ENCODE measurements at places on chromosomes 2 and 18.

GRCh38 chr2:65227020-65227455 lies 593 bp upstream of the ACTR2 start:
- no peak for DNase-seq

DNA sequence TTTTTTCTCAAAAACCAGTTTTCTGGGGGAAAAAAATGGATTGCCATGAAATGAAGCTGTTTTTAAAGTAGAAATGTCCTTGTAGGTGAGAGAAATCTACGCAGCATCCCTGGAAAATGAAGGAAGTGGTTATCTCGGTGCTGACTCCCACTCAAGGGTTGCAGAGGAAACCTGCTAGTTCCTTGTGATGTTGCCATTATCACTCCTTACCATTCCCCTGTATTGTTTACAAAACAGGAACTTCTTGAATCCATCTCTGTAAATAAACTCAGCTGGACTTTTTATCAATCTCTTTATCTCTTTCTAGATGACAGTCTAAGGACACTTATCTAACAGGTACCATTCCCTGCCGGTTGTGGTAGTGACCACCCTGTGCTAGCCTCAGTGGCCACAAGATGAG lies 61.2 kb downstream of the FEZ2 start:
- DNase-seq: no peak

GRCh38 chr18:26546875-26547645 lies 1.3 kb downstream of the KCTD1 start:
- DNase-seq: no peak

DNA sequence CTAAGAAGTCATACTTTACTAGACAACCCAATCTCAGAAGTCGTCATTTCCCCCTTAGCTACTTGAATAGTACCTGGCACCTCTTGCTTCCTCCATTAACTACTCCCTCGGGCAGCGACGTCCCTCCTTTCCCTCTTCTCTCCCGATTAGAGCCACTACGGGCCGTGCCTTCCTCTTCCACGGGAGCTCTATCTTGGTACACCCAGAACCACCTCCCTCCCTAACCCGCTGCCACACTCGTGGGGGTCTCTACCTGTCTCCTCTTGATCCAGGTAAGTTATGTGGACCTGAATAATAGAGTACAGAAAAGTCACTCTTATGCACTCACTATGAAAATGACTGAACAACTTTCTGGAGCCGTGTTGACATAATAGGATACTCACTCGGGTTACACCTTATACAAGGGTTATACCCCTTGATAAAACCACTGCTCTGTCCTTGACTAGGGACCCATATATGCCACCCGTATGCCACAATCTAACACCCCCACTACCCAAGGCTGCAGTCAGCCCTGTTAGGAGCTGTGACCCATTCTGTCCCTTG lies 595 bp upstream of the HDHD2 start:
- no peak for DNase-seq

GRCh38 chr2:190435031-190435670 lies 27.0 kb downstream of the MFSD6 start:
- DNase-seq: no peak

DNA sequence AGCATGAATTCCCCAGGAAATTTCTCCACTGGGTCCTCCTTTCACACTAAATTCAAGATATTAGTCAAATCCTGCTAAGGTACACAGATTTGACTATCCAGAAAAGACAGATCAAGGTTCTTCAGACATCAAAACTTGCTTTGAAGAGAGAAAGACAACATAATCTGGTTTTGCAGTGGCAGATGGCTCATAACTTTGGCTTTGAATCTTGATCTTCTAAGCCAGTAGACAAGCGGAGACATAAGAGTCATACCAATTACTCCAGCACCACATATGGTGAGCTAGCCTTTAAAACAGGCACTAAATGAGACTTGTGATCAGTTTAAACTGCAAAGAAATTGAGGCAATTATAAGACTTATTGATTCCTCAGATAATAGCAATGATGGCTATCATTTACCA lies 29.3 kb downstream of the PDE11A start:
- no peak for DNase-seq

GRCh38 chr18:3491981-3492555 lies 42.1 kb downstream of the TGIF1 start:
- DNase-seq: no peak

- DNase-seq: no peak
These were observed 1.9 kb downstream of the CMPK2 start for GRCh38 chr2:6863792-6864191.

DNA sequence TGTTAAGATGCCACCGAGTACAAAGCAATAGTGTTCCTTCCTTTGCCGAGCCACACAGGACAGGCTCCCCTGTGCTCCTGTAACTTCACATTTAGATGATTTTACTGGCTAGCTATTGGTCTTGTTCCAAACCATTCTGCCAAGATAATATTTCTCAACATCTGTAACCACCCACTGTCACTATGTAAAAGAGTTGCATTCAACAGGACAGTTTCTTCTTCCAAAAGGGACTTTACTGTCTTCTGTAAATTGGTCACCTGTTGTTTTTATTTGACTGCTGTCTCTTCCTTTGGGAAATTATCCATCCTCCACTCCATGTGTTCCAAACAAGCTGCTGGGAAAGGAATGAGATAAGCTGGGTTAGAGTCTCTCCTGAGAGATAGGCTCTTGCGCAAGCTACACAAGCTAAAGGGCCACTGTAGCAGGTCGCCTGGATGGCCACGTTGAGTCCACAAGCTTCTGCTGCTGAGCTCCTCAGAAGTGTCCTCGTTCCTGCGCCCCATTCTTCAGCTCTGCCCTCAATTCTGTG lies 14.4 kb upstream of the BZW1 start:
- no peak for DNase-seq

GRCh38 chr2:30318987-30319782 lies 87.9 kb downstream of the LBH start:
- DNase-seq: no peak

GRCh38 chr18:29383311-29384273 lies 1206.7 kb upstream of the CDH2 start:
- DNase-seq: no peak

DNA sequence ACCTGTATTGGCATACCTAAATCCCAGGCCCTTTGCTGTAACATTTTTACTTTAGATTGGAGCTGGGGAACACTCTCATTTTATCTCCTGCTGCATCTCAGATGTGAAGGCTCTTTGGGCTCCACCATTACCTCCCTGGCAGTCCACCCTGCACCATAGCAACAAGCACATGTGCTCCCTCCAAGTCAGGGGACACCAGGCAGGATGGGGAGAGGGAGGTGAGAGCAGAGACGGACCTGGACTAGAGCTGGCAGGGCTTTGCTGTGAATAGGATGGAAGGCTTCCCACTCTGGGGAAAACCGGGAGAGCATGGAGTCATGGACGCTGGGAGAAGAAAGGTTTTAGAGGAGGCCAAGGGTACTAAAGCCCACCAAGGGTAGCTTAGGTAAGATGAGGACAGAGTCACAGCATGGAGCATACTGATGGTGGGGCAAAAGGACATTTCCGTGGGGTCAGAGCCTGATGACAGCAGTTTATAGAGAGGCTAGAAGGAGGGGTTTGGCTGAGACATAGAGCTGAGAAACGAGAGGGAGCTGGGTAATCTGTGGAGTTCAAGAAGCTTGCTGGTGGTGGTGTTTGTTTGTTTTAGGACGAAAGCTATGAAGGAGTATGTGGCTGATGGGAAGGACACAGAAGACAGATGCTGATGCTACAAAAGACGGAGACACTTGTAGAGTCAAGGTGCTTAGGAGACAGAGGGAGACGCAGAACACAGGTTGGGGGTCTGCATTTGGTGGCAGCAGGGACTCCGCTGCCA lies 134.8 kb downstream of the COL6A3 start:
- peak; percentile 40 for DNase-seq

GRCh38 chr2:119491776-119492525 lies 32.3 kb downstream of the SCTR start:
- no peak for DNase-seq

GRCh38 chr2:74128206-74128605 lies 19.5 kb downstream of the BOLA3 start:
- DNase-seq: no peak

DNA sequence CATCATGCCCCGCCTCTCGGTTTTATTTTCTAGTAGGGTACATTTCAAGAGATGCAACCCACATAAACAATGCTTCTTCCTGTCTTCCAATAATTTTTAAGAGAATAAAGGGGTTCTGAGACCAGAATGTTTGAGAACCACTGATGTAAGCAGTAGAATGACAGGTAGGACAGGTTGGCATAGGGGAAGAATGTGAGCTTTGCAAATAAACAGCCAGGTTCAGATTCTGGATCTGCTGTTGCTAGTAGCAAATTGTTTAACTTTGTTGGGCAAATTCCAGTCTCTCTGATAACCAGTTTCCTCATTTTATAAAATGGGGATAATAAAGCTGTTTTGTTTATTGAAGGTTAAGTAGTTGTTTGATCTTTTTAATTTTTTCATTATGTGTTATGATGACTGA lies 32.8 kb downstream of the SOCS6 start:
- DNase-seq: no peak

DNA sequence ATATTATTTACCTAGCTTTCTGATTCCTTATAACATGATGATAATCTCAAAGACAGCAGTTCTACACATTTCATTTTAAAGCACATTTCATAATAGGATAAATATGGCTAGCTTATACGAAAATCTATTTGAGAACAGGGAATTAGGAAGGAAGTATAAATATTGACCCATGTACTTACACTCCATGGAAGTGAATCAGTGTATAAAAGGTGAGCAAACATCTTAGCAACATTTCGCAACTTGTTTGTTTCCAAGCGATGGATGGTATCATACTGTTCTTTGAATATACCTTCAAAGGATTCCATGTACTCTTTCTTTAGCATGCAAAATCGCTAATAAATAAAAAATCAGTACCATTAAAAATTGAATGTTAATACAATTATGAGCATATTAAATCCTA lies 53.1 kb downstream of the CWC22 start:
- DNase-seq: no peak

DNA sequence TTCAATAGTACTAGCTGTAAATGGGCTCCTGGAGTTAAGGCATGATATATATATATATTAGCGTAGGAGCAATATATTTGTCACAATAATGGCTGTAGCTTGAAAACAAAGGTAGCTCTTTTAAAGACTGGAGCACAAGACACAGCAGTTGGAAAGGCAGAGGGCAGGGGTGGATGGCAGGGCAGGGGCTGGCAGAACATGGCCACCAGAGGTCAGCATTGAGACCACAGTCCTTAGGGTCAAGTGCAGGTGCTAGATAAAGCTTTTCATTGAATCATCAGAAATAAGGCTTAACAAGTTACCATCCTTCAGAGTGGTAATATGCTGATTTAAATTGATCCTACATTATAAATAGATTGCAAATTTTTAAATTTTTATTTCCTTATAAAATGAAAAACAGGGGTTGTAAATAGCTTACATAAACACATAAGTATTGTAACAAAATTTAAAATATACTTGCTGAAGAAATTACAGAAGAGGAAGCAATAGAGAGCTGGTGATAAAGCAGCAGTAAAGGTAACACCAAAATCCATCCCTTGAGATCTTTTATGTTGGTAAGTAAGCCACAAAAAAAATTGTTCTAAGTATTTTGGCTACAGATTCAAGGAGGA lies 161.2 kb upstream of the PIEZO2 start:
- no peak for DNase-seq

DNA sequence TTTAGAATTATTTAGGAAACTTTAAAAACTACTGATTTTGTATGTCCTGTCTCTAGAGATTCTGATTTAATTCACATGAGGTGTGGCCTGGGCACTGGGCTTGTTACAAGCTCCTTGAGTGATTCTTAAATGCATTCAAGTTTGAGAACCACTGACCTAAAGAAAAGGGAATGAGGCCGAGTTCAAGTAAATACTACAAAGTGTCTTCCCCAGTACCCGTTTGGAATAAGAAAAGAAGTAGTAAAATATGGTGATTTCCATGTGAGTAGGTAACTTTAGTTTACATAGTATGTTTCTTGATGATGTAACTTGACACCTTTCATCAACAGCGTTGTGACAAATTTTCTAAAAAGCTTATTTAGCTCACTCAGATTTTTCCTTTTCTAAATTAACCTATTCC lies 1022.9 kb upstream of the NRXN1 start:
- no peak for DNase-seq

DNA sequence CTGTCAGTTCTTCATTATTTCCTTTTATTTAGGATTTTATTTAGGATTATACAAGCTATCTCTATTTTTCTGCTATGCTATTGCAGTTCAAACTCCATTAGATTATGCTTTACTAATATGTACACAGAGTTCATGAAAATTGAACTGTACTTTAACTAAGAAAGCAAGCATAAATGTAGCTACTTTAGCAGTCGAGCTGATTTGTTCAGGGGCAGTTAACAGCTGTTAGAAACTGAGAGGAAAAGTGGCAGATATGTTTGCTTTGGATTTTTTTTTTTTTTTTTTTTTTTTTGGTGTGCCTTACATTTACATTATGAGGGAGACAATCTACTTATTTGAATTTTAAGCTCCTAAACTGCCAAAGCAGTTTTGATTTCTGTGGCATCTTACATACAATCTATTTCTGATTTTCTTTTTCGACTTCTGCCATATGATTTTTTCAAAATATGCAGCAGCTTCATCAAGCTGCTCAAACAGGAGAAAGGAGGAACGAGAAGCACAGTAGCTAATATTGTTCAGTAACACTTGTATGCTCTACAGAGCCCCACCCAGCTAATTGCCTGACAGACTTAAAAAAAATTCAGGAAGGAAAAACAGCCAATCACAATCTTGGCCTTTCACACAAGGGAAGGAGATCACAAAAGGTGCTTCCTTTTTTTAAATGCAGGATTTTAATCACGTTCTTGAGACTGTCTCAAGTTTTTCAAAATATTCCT lies 233.4 kb upstream of the SIX3 start:
- no peak for DNase-seq
